ENCODE measurements at places on chromosomes 7 and 10.

- DNase-seq, result no peak
These were observed 132.8 kb downstream of the TCERG1L start for GRCh38 chr10:131178521-131179331.

- DNase-seq, result no peak
These were observed 24.7 kb downstream of the CREB3L2 start for GRCh38 chr7:137977173-137977572.

- no peak for DNase-seq
These were observed 162.7 kb downstream of the PLCE1 start for GRCh38 chr10:94156453-94156852.

DNA sequence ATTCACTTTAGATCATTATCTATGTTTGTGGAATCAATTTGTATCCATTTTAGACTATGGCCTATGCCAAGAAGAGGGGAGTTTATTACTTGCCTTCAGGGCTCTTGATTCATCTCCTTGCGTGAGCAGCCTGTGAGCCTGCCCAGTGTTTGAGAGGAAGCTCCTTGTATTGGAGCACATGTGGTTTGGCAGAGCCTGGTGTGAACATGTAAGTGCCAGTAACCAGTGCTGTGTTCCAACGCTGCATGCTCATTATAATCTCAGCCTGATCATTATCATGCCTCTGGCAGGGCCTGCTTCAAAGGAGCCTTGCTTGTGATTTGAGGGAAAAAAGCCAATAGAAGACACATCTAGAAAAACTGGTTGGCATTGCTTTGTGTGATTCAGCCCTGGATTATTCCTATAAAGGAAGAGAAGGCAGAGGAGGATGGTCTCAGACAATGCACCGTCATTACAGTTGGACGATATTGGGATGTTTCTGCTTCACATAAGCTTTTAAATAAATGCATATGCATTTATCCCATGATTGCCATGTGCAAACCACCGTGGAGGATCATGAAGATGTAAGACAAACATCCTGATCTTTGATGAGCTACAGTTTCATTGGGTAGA lies 203.4 kb upstream of the AHR start:
- no peak for DNase-seq

DNA sequence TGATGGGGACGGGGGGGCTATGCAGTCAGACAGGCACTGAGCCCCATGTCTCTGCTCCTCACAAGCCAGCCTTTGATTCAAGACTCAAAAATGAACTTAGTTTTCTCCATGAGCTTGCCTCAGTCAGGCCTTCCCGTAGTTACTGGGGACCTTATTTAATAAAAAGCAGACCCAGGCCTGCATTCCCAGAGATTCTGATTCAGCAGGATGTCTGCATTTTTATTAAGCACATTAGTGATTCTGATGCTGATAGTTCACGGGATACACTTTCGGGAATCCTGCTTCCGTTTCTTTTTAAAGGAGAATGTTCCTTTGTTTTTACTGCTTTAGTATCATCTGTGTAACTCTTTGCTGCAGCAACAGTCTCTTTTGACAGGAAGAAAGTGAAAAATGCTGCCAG lies 28.3 kb upstream of the PLPP4 start:
- no peak for DNase-seq

- DNase-seq, result no peak
These were observed 85.0 kb downstream of the SGMS1 start for GRCh38 chr10:50538555-50539398.

DNA sequence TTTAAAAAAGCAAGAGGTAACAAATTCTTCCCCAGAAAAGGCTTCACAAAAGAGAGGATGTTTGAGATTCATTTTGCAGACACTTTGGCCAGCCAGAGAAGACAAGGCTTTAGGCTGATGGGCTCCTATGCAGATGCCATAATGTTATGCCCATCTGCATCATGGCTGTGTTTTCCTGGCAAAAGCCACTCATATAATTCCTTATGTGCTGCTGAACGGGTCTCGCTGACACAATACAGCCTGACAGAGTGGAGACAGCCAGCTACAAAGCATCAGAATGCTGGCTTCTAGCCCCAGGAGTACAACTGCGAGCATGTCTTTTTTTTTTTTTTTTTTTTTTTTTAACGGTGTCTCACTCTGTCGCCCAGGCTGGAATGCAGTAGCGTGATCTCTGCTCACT lies 1157.4 kb upstream of the AUTS2 start:
- no peak for DNase-seq

GRCh38 chr10:88827671-88828070 lies 24.0 kb downstream of the ANKRD22 start:
- DNase-seq, result no peak

DNA sequence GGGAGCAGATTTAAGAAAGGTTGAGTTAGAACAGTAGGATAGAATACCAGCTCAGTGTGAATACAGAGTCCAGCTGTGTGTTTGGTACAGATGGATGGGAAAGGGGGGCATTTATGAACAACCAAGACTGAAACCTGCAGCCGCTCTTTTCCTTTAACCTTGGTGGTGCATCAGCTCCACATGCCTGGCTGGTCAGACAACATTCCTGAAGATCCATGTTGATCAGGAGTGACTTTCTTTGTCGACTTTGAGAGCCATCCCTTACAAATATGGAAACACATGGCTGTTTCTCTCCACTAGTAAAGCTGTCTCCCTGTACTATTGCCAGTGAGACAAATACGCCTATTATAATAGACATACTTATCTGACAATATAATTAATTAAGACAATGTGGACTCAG lies 476.5 kb upstream of the IGFBP3 start:
- DNase-seq, result no peak

- no peak for DNase-seq
These were observed 3.2 kb downstream of the UBE2H start for GRCh38 chr7:129949292-129950133.

GRCh38 chr7:102453319-102453718 lies 11.3 kb downstream of the ALKBH4 start:
- DNase-seq, result no peak
